ENCODE measurements at places on chromosomes 4 and X.

DNA sequence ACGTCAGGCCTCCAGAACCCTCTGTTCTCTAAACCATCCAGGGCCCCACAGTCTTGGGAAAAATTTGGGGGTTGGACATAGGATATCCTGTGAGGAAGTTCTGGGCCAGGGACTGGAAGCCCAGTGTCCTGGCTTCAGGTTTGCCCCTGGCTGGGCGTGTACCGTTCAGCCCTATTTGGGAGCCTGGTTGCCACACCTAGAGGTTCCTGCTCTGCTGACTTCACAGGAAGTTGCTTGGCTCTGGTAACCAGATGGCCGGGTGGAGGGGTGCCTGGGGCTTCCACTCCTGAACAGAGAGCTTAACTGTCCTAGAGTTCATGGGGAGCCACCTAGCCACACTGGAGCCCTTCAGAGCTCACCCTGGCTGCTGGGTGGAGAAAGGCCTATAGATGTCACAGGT is 1.1 kb downstream of the TAFAZZIN start:
- DNase-seq = no peak

GRCh38 chr4:158710814-158711213 is 12.4 kb downstream of the PPID start:
- no peak for DNase-seq

GRCh38 chr4:78939667-78940008 is 400 bp upstream of the PAQR3 start:
- DNase-seq = peak; percentile 2

DNA sequence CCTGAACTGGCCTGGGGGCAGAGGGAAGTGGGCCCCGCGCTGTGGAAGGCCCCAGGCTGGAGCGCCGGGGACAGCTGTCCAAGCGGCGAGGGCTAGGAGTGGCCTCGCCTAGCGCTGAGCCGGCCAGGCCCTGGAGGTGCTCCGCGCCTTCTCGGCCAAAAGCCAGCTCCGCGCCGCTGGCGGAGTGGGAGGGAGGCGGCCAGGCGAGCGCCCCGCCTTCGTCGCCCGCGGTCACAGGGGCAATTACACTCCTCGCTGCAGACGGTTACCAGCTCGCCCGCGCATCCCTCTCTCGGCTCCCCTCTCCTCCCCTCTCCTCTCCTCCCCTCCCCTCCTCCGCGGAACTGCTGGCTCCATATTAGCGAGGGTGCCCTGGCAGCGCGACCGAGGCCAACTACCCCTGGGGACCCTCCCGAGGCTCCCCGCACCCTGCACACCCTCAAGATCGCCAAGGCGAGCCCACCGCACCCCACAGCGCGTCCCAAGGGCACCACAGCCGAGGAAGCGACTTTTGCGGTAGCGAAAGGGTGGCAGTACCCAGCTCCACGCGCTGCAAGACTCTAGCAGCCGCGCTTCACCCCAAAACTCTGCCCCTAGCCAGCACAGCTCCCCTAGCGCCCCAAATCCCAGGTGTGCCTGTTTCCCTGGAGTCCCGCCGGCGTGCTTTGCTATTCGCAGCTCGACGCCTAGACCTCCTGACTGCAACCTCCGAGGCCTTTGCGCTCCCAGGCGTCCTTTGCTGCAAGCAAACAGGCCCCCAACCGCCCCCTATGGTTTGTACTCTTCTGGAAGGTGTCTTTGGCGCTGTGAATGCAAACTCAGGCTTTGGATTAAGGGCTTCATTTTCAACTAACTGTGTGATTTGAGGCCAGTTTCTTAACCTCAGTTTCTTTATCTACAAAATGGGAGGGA is 91.4 kb downstream of the BCOR start:
- DNase-seq = no peak

GRCh38 chr4:5141802-5142201 is 90.5 kb downstream of the STK32B start:
- no peak for DNase-seq

GRCh38 chrX:40996886-40997530 is 88.2 kb upstream of the USP9X start:
- DNase-seq = peak; percentile 51

DNA sequence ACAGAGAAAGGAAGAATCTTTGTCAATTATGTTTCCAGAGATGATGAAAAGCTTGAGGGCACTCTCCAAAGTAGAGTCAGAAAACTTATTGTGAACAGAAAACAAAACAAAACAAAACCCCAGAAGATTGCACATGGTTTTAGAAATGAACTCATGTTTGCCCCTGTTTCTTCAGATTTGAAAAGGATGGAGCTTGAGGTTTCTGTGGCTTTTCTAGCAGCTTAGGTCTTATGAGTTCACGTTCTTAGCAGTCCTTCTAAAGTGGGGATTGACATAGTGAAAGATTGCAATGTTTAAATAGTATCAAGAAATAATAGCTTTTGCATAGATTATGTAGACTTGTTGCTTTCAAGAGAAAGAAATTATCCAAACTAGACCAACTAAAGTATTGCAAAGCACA is 421.8 kb downstream of the GBA3 start:
- no peak for DNase-seq

DNA sequence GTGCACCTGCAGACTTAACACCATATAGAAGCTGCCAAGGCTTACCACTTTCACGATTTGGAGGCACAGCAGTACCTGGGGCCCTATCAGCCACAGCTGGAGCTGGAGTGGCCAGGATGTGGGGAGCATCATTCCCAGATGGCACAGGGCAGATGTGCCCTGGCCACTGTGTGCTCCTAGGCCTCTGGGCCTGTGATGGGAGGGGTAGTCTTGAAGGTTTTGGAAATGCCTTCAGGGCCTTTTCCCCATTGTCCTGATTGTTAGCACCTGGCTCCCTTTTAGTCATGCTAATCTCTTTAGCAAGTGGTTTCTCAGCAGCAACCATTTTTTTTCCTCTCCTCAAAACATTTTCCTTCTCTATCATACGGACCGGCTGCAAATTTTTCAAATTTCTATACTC is 490.2 kb downstream of the RAB28 start:
- DNase-seq = no peak

GRCh38 chr4:10971800-10972401 is 287.3 kb upstream of the CLNK start:
- no peak for DNase-seq

DNA sequence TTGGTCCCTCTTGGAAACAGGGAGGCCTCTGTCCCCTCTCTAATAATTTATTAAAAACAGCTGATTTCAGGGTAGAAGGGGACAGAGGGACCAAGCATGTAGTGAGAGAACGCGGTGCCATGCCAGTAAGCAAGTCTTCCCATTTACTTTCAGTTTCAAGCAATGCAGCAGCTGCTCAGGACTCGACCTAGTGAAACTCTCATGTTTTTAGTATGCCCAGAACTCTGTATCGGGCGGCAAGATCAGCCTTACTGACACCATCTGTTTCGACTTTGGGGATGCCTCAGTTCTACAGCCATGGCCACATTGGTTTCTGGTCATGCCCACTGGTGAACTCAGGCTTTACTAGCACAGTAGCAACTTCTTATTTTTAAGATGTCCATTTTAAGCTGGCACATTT is 40.6 kb downstream of the ZNF81 start:
- no peak for DNase-seq

DNA sequence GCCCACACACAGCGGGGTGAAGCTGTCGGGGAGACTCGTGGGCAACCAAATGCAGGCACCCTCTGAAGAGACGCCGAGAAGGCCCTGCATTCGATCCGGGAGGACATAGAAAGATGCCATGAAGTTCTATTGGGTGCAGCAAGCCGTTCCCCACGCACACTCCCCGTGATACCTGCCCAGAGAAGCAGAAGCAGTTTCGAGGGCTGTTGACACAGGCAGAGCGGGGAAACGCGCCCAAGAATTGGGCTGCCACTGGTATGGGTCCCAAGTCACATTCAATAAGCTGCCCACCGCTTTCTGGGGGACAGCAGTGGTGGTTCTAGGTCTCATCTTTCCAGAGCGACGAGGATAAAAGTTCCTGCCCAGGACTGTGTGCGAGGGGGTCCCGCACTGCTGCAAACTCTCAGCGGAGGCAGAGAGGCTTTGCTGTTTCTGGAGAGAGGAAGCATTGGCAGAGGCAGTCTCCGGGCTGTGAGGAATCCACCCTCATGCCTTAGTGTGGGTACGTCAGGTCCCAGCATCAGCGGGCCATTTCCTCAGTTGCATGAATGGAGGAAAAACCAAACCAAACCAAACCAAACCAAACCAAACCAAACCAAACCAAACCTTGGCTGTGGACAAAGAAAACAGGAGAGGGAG is 10.1 kb downstream of the PITX2 start:
- DNase-seq = no peak

GRCh38 chr4:81038636-81039350 is 8.3 kb downstream of the BMP3 start:
- no peak for DNase-seq

DNA sequence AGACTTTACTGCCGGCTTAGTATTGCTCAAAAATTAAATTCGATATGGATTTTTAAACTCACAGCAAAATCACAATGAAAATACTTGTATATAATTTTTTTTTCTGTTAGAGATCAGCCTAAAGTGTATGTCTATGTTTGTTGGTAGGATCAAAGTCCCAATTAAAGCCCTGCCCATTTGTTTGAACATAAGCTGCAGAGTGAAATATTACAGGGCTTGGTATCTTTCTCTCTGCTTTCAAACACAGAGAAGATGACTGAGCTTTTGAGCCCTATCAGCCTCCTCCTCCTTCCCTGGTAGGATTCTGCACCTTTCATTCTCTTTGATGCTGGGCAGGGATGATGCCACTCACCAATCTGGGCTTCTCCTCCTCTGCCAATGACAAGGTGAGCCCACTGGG is 345.4 kb downstream of the PPP1R2C start:
- no peak for DNase-seq

DNA sequence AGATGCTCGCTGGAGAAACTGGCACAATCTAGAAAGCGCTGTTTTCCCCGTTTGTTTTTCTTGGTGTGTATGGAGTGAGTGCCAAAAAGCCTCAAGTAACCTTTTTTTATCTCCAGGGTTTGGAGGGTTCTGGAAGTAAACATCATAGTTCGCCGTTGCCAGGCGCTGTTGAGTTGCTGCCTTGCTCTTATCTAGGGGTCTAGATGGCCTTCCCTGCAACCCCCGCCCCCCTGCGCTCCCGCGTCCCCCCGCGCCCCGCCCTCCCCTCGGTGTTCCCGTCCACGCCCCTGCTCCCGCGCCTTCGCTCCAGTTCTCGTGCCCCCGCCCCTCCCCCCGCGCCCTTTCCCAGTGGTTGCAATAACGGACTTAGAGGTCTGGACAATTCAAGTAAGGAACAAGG is 555 bp upstream of the GCNA start:
- no peak for DNase-seq

DNA sequence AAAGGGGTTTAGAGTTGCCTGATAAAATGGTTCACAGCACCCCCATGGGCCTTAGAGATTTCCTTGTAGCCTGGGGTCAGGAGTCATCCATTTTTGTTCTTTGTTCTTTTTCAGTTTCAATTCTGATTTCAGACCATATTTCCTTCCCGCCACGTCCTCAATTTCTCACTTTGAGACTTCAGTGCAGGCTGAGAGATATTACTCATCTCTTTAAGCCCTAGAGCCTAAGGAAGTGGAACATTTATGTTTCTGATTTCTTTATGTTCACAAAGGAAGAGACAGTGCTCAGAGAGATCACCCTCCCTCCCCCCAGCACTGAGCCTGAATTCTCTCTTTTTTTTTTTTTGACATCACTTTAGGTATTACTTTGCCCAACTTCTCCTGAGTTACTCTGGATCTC is 56.3 kb downstream of the MSN start:
- DNase-seq = no peak

DNA sequence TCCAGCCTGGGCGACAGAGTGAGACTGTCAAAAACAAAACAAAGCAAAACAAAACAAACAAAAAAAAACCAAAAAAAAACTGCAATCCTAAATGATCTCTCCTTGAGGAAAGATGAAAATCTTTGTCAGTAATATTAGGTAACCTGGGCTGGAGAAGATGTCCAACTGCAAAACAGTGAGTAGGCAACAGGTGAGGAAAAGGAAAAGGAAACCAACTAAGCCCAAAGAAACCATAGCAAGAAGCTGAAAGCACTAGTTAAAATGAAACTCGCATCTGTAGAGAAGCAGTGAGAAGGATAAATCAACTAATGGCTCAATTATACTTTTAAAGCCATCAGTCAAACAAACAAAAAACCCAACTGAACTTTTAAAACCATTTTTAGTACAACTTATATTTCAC is 54.2 kb downstream of the ENOX2 start:
- DNase-seq = no peak

DNA sequence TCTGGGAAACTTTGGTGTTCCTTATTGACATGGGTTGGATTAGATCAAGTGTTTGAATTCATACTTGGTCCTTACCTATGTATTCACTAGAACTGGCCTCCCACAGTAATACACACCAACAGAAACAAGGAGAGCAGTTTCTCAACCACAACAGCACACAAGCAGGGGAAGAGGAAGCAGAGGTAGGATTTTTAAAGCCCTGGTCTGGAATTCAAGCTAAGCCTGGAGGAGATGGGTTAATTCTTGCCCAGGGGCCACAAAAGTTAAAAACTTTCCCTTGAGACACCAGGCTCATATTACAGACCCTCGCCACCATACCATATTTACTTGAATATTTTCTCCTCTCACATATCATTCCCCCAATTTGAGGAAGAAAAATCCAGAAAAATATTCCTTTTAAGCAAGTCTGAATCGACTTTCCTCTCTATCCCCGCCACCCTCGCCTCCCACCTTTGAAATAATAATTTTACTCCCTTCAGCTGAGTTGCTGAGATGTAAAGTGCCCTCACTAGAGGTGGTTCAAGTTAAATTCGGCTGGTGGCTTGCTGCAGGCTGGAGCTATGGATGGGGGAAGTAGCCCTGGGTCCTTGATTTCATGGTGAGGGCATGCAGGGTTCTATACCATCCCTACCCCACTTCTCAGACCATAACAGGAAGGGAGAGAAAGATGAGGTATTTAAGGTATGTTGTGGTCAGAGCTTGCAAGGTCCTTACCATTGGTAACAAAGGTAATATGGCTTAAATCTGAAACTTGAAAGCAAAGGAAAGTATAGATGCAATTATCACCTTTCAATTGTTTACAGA is 440.2 kb downstream of the INPP4B start:
- DNase-seq = peak; percentile 35

DNA sequence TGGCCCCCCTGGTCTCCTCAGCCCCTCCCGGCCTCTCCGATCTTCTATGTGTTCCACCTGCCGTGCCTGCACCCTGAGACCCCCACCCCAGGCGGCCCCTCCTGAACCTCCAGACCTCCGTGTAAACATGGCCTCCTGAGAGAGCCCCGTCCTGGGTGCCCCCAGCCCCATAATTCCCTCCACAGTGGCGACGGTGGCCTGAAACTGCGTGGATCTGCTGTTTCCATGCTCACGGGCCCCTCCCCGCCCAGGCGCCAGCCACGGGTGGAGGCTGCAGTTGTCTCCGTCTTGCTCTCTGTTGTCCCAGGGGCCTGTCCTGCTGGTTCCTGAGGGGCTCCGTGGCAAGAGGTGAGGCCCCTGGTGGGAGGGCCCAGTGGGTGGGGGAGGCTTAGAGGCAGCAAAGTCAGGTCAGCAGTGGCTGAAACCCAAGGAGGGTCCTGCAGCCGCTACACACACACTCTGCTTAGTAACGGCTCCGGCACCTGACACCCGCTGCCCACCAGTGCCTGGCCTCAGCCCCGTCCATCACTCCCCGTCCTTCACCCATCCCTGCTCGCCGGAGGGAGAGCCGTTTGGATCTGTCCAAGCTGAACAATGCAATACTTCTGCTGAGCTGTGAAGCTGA is 75.8 kb downstream of the FAM53A start:
- DNase-seq = no peak

Measured in HTR-8/SVneo (cell line).